H1 (cell line): ENCODE measurements at places on chromosomes 2 and 18. TPM values are rescaled to one million over a fixed set of nuclear protein-coding genes. Genes with fewer than 3 reads are reported as not detected.

Gene MERTK
- 6.1 and 7.0 TPM in 2 replicates for total RNA-seq

Gene LIMS4
- 1.4 TPM in 1 of 2 replicates, not detected in the other for total RNA-seq

DNA sequence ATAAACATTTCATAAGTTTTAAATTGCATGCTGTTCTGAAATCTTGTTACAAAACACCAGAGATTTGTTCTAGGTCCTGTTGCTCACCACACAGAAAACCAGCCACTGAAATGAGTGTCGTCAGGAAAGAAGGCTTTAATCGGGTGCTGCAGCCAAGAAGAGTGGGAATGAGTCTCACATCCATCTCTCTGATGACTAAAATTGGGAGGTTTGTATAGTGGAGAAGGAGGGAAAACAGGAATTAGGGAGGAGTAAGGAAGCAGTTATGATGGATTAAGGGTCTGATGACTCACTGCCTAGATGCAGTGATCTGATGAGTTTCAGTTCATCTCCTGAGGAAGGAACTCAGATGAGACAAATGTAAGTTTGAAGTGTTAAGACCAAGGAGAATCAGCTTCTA is 42.1 kb upstream of the GPR39 start:
- H3K36me3 ChIP-seq, result no peaks in the 10 kb centered on the region
- no peak overlapping the region for H3K4me3 ChIP-seq
- no peaks in the 10 kb centered on the region for H3K27me3 ChIP-seq
- H3K4me1 ChIP-seq, result no peaks in the 10 kb centered on the region

DNA sequence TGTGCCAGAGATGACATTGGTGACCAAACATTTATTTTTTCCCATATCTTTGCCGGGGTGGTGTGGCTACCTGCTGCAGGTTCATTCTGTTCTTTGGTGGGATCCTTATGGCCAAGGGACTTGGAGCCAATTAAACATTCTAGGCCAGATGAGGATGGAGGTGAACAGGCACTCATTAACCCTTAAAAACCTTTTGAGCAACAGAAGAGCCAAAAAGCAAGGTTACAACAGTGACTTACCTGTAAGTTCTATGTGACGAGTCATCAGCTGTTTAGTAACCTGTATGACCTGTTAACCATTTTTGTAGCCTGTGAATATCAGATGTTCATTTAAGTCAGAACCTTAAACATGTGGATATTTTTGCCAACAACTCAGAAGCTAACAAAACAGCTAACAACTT is 105.6 kb downstream of the XRCC5 start:
- no peak for DNase-seq
- no peaks in the 10 kb centered on the region for H3K36me3 ChIP-seq
- H3K27me3 ChIP-seq, result no peaks in the 10 kb centered on the region
- H3K4me1 ChIP-seq, result no peaks in the 10 kb centered on the region

- H3K27me3 ChIP-seq, result no peaks in the 10 kb centered on the region
- H3K27ac ChIP-seq, result no peak overlapping the region
- no peak overlapping the region for H3K4me3 ChIP-seq
- H3K4me1 ChIP-seq, result peaks cover 5% of the 10 kb centered on the region; the same call in 1 of the 2 replicates
Observed at GRCh38 chr2:165471349-165471950, 2.0 kb downstream of the CSRNP3 start.

DNA sequence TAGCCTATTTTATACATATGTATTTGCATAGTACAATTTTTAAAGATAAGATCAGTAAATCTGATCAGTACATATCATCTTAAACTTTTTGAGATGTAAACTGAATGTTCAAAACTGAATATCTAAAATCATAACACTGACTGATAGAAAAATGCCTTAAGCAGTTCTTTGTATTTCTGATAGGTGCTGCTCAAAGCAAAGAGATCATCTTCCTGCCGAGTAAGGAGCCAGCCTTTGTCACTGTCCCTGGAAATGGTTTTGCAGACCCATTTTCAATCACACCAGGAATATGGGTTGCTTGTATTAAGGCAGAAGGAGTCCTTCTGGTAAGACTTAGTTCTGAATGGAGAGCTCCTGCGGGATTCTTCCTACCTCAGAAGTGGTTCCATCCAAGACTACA is 135.0 kb downstream of the LAMA3 start:
- DNase-seq, result no peak
- H3K4me1 ChIP-seq, result peaks cover 7% of the 10 kb centered on the region
- no peaks in the 10 kb centered on the region for H3K27me3 ChIP-seq
- no peak overlapping the region for H3K4me3 ChIP-seq
